ENCODE measurements at places on chromosomes 5 and 9.
A peak's percentile ranks its signal among the peaks of the same experiment; 100 is the strongest.

DNA sequence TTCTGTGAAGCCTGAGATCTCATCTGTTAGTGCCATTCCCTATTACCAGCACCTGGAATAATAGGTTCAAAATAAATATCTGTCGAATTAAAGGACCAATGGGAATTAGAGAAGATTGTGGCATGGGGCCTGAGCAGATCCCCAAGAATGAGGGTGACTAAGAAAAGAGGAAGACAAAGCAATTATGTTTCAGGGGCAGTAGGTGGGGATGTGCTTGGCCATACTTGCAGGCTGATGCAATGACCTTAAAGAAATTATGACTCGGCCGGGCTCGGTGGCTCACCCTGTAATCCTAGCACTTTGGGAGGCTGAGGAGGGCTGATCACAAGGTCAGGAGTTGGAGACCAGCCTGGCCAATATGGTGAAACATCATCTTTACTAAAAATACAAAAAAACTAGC, 562.8 kb downstream of the PTPRD start:
- DNase-seq, result no peak

- no peak for DNase-seq
These were observed 24.0 kb upstream of the TCF7 start for GRCh38 chr5:134090522-134090921.

DNA sequence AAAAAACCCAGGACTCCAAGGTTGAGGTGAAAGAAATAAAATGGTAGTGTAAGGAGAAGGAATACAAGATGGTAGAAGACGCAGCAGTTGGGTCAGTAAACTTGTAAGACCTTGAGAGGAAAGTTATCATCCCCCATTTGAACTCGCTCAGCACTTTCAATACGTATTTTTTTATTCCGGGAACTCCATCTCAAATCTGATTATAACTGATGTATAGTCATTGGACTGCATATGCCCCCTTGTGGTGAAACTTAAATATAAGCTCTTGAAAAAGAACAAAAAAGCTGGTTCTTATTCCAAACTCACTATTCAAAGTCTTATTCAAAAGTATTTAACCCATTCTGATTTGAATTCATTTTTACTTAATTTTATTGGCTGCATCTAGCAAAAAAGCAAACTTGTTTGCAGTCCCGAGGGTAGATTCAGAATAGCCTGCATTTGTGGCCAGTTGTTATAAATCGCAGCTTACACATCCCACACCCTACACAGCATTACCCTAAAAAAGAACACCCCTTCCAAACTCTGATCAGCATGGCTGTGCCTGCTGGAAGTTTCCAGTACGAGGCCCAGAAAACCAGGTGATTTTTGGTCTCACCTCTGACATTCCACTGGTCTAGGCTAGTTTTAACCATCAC, 118.0 kb downstream of the ESM1 start:
- DNase-seq, result no peak

DNA sequence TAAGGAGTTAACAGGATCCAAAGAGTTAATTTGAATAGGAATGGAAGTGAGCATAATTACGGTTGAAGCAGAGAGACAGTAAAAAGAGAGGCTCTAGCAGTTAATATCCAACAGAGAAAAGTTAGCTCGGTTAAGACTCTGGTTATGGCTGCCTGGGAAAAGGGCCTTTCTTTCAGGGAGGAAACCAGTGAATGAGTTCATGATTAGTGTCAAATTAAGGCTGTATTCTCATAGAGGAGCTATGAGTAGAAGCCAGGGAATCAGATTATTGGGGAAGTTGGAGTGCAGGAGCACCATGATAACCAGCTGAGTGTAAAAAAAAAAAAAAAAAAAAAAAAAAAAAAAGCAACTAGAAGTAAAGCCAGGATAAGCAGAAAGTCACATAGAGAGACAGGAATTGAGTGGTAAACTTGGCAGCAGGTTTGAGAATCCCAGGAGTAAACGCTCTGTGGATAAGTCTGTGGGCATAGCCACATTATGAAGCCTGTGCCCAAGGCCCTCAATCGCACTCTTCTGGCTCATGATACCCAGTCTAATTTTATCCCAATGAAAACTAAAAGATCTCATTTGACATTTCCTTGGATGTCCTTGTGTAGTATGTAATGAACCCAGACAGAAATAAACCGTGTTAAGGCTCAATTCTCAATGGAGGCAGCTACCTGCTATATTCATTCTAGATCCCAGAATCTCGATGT, 372.6 kb upstream of the MPDZ start:
- DNase-seq, result no peak

DNA sequence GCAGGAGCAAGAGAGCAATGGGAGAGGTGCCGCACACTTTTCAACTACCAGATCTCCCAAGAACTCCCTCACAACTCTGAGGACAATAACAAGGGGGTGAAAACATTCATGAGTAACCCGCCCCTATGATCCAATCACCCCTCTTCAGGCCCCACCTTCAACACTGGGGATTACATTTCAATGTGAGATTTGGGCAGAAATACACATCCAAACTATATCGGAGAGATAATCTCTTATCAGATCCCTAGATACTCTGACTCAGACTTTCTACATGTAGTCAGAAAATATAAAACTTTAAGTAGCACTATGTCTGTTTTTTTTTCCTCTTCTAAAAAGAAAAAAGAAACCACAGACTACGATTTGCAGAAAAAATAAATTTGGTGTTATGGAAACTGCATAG, 1595.9 kb upstream of the NUDT12 start:
- DNase-seq, result no peak

DNA sequence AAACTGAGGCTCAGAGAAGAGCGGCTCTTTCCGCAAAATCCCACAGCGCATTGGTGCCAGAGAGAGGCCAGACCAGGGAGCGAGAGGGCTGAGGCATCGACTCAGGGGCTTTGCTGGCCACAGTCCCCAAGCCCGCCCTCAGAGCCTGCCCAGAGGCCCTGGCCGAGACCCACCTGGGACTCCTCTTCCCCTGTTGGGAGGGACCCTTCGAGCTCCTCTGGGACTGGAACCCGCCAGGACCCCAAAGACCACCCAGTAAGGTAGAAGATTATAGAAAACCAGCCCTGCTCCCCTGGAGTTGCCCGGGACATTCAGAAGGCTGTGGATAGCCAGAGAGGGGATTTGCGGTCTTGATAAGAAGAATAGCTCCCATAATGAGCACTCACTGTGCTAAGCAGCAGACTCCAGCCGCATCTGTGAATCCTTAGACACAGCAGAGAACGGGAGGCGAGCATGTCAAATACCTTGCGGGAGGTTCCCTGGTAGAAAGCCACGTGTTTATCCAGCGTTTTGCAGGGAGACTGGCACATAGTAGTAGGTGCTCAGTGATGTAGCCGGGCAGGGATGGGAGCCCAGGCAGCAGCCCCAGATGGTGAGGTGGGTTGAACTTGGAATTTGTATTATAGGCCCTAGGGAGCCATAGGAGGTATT, 651 bp upstream of the AK1 start:
- DNase-seq, result no peak

GRCh38 chr5:95823738-95824609, 1.4 kb upstream of the GLRX start:
- DNase-seq, result peak; percentile 70

GRCh38 chr9:137632230-137633161, 13.7 kb downstream of the EHMT1 start:
- DNase-seq, result no peak

DNA sequence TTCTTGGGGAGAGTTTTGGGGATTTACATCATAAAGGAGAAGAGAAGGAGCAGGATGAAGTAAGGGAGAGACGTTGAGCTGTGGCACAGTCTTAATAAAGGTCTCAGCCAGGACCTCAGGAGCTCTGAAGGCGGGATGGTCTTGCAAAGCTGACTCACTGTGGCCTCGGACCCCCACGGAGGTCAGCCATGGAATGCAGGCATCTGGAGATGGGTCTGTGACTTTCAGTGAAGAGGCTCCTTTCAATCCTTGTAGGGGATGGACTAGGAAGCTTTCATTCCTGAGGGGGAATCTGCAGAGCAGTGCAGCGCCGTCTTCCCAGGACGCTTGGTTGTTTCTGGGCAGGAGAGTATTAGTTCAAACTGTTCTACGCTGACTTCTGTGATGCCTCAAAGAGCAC, 65.7 kb upstream of the BASP1 start:
- DNase-seq, result no peak

GRCh38 chr9:2765250-2765880, 48.1 kb downstream of the KCNV2 start:
- no peak for DNase-seq

DNA sequence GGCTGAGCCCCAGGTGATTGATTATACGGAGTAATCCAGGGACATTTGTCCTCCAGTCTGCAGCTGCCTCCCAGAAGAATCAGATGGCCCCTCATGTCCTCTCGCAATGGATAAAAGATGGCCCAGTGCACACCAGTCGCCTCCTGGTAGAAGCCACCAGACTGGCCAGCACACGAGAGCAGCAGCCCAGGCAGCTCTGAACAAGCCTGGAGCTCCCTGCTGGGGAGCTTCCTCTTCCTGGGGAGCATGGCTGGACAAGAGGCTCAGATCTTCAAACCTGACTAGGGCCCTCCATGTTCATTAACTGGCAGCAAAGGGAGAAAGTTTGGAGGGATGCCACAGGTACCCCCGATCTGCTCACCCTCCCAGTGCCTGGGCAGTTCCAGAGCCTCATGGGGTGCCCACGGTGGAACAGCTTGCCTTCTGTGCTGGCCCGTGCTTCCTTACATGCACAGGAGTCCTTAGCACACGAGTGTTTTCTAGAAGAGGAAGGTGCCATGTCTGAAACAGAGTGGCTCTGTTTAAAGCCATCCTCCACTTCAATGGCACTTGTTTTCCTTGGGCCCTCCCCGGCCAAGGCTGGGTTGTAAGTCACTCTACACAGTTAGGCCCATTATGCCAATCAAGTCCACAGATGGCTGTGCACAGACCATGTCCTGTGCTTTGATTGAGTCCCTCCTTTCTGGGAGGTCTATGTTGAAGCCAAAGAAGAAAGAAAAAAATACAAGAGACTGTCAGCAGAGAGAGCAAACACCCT, 75.6 kb downstream of the PRRT1B start:
- no peak for DNase-seq

GRCh38 chr5:95734187-95734586, 3.1 kb downstream of the RHOBTB3 start:
- no peak for DNase-seq

All from activated T-cell treated with anti-CD3 and anti-CD28 coated beads, Interleukin-2, amount 50 U/mL, for 48 hours (primary cell).